ENCODE measurements at places on chromosomes 1 and 21. TPM values are rescaled to one million over a fixed set of nuclear protein-coding genes. Genes with fewer than 3 reads are reported as not detected.

GRCh38 chr1:109630081-109630897, 10.7 kb downstream of the AMPD2 start:
- DNase-seq = no peak
- peaks cover 19% of the 10 kb centered on the region for H3K4me1 ChIP-seq
- no peaks in the 10 kb centered on the region for H3K27me3 ChIP-seq
- no peak overlapping the region for H3K4me3 ChIP-seq

DNA sequence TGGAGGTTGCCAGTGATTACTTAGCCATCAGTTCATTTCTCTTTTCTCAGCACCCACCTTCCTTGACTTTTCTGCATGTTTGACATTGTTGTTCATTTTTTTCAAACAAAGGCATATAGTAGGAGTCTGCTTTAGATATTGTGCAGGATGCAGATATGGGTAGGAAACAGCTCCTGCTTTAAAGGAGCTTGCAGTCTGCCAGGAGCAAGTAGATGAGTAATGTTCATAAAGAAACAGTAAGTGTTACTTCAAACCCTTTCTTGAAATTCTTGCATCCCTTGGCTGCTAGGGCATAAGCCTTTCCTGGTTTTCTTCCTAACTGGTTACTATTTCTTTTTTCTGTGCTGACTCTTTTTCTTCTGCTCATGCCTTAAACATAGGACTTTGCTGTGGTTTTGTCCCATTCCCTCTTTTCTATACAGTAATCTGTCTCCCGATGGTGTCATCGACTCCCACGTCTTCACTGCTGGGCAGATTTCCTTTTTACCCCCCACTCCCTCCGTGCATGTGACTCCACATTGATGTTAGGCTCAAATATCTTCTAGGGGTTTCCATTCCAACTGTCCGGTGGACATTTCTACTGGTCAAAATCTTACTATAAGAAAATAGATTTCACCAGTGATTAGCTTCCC, 20.4 kb downstream of the PTGFRN start:
- no peak for DNase-seq
- peaks cover 18% of the 10 kb centered on the region for H3K4me1 ChIP-seq
- H3K4me3 ChIP-seq = no peak overlapping the region

- peaks cover 17% of the 10 kb centered on the region for H3K36me3 ChIP-seq
- H3K27me3 ChIP-seq = no peaks in the 10 kb centered on the region
- no peak overlapping the region for H3K4me3 ChIP-seq
- no peak for DNase-seq
- H3K27ac ChIP-seq = no peak overlapping the region
These were observed 13.6 kb downstream of the OXCT2 start for GRCh38 chr1:39757501-39757900.

DNA sequence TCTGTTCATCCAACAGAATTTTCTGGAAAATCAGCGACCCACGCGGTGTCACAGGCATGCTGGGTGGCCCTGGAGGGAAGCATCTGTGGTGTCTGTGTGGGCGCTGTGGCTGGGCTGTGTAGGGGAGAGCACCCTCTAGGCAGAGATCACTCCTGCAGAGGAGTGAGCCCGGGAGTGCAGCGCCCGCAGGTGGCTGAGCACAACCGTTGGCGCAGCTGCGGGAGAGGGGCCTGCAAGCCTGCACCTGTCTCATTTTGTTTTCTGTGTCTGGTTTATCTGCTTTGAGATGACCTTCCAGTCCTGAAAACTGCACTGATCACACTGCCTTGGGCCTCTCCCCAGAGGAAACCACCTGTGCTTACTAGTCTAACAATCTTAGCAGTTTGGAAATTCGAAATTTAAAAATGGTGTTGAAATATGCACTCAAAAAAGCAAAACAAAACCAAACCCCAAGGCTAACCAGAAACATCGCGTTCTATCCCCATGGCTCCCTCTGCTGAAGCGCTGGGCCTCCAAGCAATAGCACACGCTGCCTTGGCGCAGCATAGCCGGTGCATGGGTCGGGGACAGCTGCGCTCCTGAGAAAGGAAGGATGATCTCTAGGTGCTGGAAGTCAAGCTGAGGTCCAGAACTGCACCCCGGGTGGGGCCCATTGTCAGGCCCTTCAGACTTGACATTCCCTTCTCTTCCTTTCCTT, 4.8 kb downstream of the FAM3B start:
- no peaks in the 10 kb centered on the region for H3K36me3 ChIP-seq
- no peak overlapping the region for H3K4me3 ChIP-seq
- peak; percentile 48 for DNase-seq

- H3K27me3 ChIP-seq = peaks cover 5% of the 10 kb centered on the region
- H3K4me1 ChIP-seq = peaks cover 3% of the 10 kb centered on the region
- peak overlapping the region; percentile 54 for H3K27ac ChIP-seq
- H3K36me3 ChIP-seq = no peaks in the 10 kb centered on the region
- DNase-seq = peak; percentile 78
These were observed 36.6 kb upstream of the OPRD1 start for GRCh38 chr1:28775121-28775942.

DNA sequence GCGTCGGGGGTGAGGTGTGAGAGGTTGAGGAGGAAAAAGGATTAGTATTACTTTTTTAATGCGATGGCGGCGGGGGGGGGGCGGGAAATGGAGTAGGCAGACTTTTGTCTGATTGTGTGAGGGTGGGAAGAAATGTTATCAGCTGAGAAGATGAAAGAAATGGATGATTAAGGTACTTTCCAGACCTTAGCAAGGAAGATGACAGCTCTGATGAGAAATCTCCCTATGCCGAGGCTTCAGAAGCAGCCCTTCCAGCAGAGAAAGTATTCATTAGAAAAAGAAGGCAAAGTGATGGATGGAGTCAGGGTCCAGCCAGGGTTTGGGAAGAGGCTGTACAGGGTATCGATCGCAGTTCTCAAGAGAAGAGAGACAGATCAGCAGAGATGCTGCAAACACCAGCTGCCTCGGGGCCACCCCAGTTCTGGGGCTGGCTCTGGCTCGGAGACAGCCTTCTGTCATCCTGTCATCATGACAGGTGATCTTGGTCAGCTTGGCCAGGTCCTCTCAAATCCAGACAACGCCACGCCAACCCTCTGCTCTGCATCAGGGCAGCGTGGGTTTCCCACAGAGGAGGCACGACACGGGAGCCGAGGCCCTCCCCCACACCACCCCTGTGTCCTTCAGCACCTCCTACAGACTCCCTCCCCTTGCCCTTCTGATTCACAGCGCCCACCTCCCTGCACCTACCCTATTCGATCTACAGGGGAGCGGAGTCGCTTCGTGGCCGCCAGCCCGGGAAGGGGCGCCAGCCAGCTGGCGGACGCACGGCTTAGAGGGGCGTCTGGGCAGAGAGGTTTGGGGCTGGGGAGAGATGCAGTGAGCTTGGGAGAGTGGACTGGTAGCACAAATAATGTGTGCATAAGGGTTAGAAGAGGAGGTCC, 674 bp upstream of the ATXN7L2 start:
- DNase-seq = peak; percentile 66
- H3K27me3 ChIP-seq = peaks cover 12% of the 10 kb centered on the region

- no peaks in the 10 kb centered on the region for H3K36me3 ChIP-seq
- H3K4me3 ChIP-seq = no peak overlapping the region
- H3K27ac ChIP-seq = no peak overlapping the region
These were observed 19.2 kb upstream of the BCAR3 start for GRCh38 chr1:93700532-93701469.

DNA sequence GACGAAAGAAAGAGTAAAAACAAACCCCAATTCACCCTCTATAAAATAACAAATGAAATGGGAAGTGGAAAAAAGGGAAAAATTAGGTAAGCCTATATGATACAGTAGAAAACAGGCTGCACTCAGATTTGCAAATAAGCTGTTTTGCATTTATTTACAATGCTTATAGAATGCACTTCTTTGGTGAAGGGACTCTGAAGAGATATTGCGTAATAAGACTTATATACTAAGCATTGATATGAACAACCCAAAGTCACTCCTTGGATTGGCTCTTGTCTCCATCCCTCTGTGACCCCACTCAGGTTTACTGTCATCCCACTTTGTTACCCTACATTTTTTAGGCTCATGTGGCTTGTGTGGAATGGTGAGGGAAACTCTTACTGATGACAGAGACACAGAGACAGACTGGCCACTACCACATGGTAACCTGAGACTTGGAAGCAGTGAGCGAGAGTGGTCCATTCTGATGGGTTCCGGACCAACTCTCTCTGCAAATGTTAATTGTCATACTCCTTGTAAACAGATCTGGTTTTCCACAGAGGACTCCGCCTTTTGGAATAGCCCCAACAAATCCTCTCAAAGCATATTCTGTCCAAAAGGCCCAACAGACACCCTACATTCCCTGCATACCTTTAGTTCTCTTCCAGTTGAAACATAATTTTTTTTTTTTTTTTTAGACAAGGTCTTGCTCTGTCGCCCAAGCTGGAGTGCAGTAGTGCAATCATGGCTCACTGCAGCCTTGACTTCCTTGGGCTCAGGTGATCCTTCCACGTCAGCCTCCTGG, 11.0 kb downstream of the GSTM5 start:
- no peaks in the 10 kb centered on the region for H3K4me1 ChIP-seq
- no peak for DNase-seq
- H3K4me3 ChIP-seq = no peak overlapping the region
- no peak overlapping the region for H3K27ac ChIP-seq
- no peaks in the 10 kb centered on the region for H3K36me3 ChIP-seq
- H3K27me3 ChIP-seq = peaks cover 21% of the 10 kb centered on the region

- DNase-seq = no peak
- peak overlapping the region; percentile 61 for H3K27ac ChIP-seq
- H3K4me1 ChIP-seq = peaks cover 17% of the 10 kb centered on the region
- peaks cover 41% of the 10 kb centered on the region for H3K36me3 ChIP-seq
- no peak overlapping the region for H3K4me3 ChIP-seq
These were observed 14.6 kb downstream of the CEP350 start for GRCh38 chr1:179968994-179969919.

Gene HORMAD1
- 0.69 TPM for total RNA-seq

Gene TAL1
- not detected for total RNA-seq

Gene SRM
- 85.0 TPM for total RNA-seq

Gene CLDN17
- not detected for total RNA-seq

Gene MPL
- total RNA-seq = not detected

Gene CFAP126
- not detected for total RNA-seq

Gene CYP4A22
- total RNA-seq = not detected
